ENCODE measurements at places on chromosomes 7 and 10. TPM values are rescaled to one million over a fixed set of nuclear protein-coding genes. Genes with fewer than 3 reads are reported as not detected.

CDC14C gene
- not detected for total RNA-seq

SFTPA1 gene
- total RNA-seq = not detected

- no peak for DNase-seq
Observed at GRCh38 chr7:124856299-124856888, 73.2 kb downstream of the POT1 start.

DNA sequence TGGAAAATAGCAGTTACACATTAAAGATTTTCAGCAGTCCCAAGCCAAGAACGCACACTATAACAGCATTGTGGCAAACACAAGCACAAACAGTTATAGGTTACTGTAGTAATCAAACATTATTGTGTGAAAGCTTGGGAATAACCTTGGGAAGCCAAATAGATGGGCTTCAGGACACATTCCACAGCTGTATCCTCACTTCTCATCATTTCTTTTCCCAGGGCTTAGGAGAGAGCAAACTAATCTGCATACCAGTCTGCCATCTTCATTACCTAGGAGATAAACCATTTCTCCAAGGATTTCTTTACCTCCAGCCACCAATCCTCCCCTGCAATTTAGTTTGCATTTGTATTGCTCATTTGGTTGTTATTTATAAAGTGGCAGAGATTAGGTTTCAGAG lies 352.4 kb downstream of the SH2D4B start:
- no peak for DNase-seq

GRCh38 chr7:4706384-4707216 lies 24.5 kb downstream of the FOXK1 start:
- DNase-seq = no peak
